CD4-positive, alpha-beta T cell treated with Interleukin-4 for 4 hours (primary cell): ENCODE measurements at places on chromosomes 11 and 22.

DNA sequence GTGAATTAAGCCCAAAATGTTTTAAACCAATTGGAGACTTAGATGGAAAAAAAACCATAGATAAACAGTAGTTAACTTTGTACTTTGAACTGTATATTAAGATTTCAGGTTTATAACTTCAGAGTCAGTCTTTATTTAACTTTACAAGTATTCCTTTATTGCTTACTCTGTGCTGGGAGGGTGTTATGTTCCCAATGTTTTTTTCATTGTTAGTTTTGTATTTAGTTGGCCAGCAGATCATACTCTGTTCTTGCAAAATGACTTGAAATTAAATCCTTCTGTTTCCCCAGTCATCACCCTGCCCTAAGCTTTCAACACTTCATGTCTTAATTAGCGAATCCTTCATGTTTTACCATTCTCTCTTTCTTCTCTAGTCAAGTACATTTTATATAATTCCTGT is 25.3 kb downstream of the SIK2 start:
- no peak for DNase-seq

DNA sequence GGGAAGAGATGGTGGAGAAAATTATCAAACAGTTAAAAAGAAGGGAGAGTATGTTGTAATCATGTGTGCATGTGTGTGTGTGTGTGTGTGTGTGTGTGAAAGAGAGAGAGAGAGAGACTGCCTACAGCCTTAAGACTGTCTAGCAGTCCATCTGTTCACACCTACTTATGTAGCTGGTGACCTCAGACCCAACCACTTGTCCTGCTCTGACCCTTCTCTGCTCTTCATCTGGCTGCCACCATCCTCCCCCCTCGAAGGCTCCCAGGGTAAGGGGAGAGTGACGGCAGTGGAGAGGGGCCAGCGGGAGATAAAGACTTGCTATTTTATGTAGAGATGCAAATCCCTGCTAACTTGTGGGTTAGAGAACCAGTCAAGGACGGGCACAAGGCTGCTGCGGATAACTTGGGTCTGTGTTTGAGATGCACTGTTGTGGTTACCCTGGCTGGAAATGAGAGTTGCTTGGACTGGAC is 24.9 kb upstream of the GRAMD1B start:
- DNase-seq: no peak

DNA sequence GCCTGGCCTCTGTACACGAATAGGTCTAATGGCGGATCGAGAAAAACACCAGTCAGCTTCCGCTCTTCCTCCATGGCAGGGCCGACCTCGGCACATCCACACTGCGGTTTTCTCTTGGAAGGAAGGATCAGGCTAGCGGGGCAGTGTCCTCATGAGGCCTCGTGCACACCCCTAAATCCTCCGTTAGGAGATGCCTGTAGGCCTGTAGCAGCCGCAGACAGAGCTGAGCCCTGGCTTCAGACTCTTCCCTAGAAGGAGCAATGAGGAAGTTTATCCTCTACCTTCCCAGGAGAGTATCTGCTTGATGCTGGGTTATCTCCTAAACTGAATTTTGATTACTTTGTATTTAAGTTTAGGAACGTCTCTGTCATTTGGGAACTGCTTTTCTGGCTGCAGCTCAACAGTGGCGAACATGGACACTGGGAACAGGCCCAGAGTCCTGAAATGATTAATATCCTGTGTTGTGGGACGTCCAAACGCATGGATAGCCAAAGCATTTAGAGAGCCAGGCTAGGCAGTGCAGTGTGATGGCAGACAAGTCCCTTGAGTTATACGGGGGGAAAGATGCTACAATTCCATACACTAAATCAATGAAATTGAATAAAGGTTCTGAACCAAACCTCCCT is 16.5 kb upstream of the BMAL1 start:
- DNase-seq: no peak

DNA sequence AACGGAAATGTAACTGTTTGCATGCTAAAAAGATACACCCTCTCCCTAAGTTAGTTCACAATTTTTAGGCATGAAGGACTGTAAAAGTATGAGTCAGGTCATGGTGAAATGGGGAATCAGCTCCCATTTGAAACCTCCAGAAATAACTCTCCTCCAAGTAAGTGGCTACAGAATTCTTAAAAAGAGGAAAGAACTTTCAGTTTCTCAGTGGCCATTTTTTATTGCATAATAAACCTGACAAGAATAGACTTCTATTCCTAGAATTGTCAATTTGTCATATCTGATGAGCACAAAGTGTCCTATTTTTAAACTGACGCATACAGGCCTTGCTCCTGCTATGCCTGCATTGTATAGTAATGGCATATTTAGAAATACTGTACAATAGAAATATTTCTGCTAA is 612.2 kb downstream of the CNTN5 start:
- no peak for DNase-seq

GRCh38 chr11:104633226-104633625 is 265.0 kb downstream of the CASP12 start:
- DNase-seq: no peak

GRCh38 chr11:6319704-6320410 is 444 bp downstream of the CAVIN3 start:
- no peak for DNase-seq

- DNase-seq: no peak
Observed at GRCh38 chr22:48919851-48920589, 907.7 kb downstream of the BRD1 start.

- no peak for DNase-seq
Observed at GRCh38 chr22:48315439-48316256, 1512.0 kb downstream of the BRD1 start.

DNA sequence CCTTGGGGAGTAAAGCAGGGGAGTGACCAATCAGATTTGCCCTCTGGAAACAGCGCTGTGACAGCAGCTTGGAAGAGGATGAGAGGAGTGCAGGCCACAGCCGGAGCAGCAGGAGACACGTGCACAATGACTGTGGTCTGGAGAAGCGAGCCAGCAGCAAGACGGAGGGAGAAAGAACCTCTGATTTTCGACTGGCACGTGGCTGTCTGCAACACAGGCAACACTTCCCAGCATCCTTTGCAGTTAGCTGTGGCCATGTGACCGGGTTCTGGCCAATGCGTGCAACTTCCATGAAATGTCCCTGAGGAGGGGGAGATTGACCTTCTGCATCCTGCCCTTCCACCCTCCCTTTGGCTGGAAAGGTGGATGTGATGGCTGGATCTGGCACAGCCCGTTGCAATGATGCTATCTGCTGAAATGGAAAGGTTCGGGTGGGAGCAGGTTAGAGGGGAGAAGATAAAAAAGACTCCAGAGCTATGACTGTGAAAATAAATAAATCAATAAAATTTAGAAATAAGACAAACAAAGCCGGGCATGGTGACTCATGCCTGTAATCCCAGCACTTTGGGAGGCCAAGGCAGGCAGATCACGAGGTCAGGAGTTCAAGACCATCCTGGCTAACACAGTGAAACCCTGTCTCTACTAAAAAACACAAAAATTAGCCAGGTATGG is 15.6 kb downstream of the PLA2G6 start:
- no peak for DNase-seq

DNA sequence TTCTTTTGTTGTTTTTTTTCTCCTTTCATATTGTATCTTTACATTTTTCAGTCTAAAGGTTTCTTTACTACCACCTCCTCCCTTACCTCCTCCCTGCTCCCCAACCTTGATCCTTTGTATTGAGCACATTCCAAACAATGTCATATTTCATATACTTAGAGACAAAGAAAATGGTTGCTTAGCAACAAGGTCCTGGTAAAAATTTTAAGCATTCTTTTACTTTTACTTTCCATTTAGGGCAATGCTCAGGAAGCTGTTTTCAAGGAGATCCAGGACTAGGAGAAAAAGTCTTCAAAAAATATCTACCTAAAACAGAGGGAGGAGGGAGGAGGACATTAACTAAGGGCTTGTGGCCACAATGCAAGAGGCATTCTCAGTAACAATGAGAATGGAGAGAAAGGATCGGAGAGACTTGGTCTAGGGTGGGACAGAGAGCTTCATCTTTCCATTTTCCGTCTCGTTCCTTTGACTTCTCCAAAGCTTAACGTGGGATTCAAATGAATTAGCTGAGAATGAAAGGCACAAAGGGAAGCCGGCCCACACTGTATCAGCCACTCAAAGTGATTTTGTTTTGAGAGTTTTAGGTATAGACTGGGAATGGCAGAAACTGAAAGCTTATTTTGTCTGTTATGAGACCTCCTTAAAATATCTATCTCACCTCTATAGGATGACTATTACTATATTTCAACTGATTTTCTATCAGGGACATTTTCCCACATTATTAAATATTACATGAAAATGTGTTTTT is 455.7 kb downstream of the RAB38 start:
- DNase-seq: no peak

DNA sequence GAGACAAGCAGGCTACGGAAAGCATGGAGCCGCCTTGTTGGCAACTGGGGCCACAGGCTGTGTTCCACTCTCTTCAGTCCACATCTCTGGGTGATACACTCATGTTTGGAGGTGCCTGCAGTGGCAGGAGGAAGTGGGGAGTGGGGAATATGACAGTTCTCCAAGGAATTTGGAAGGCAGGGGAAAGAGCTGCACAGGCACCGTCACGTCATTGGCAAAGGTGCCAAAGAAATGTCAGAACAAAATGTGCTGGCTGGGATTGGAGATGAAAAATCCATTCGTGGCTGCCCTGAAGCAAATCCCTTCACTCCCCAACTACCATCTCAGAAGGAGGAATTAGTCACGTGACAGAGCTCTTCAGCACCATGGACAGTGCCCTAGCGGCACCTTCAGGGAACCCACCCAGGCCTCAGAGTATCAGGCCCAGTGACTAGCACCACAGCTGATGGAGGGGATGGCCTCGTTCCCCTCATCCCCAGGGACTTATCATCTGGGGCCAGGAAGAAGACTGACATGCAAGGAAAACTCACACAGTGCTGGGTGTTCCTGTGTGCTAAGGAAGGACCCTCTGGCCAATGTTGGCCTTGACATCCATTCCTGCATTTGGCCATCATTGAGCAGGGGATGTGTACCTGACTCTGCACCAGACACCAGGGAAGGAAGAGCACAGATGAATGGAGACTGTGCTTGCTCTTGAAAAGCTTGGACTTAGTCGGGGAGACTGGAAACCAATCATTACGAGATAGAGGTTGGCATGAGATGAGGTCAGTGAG is 48.5 kb upstream of the PRDM11 start:
- DNase-seq: no peak

DNA sequence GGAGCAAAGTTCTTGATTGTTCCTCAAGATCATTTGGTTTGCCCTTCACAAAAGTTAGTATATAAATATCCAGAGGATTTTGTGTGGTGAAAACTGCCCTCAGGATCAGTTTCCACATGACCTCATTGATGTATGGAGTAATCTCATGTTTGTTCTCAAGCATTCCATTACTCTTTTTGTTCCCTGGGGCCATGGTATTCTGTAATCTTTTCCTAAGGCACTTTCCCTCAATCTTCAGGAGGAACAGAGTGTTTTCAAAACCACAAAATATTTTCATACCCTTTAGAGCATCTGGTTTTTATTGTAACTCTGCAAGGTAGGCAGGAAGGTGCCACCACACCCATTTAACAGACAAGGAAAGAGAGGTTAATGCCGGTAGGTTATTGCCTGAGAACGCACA is 99.6 kb downstream of the FAM181B start:
- no peak for DNase-seq
